ENCODE measurements at places on chromosomes 4 and X.

GRCh38 chr4:168514249-168514852 lies 17.5 kb downstream of the PALLD start:
- no peak for DNase-seq

GRCh38 chr4:140581078-140581477 lies 12.3 kb upstream of the UCP1 start:
- no peak for DNase-seq

GRCh38 chr4:158964728-158965124 lies 138.2 kb upstream of the RAPGEF2 start:
- no peak for DNase-seq

GRCh38 chrX:109347632-109348031 lies 134.3 kb downstream of the GUCY2F start:
- DNase-seq, result no peak

All from activated gamma-delta T cell (primary cell).